Nephron progenitor cell (in vitro differentiated cells): ENCODE measurements at places on chromosomes 7 and 10.
A peak's percentile ranks its signal among the peaks of the same experiment; 100 is the strongest.

DNA sequence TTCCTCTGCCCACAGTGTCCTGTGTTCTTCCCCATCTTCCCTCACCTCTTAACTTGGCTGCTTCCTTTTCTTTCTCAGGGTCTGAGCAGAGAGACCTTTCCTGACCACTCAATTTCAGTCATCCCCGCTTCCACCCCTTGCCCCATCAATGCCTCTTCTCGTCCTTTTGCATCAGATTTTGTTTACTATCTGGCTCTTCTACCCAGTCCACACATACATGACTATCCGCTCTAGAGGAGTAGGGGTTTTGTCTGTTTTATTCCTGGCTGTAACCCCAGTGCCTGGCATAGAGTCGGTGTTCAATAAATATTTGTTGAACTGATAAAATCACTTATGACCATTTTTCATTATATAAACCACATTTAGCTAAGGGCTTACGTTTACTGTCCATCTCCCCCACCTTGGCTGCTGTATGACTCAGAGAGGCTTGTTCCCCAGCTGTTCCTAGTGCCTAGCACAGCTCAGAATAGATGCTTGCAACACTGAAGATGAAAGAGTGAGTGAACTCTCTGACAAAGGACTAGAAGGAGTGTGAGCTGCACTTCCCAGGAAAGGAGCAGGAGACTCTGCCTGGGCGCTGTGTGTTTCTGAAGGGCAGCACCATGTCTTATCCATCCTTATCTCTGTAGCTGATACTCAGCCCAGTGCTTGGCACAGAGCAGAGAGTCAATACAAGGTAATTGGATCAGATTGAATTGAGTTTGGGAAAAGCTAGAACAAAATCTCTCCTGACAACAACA lies 21.9 kb downstream of the ARID5B start:
- no peak for DNase-seq

- DNase-seq, result no peak
Measured at GRCh38 chr10:119677904-119678755, 26.9 kb downstream of the BAG3 start.

GRCh38 chr10:123634221-123634620 lies 31.9 kb upstream of the GPR26 start:
- no peak for DNase-seq

DNA sequence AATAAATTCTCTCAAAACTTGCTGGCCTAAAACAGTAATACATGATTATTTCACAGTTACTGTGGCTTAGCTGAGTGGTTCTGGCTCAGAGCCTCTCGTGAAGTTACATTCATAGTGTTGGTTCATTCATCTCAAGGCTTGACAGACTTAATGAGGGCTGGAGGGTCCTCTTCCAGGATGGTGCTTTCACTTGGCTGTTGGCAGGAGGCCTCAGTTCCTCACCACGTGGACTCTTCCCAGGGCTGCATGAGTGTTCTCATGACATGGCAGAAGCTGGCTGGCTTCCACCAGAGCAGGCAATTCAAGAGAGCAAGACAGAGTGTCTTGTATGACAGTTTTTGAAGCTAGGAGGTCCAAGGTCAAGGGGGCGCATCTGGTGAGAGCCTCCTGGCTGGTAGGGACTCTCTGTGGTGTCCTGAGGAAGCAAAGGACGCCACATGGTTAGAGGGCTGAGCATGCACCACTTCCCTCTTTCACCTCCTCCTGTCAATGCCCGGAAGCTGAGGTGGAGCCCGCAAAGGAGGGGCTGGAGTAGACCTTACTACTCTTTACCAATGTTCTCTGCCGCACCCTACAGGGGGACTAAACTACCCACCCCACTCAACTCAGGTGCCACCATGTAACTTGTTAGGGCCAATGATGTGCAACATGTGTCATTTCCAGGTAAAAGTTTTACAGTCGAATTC lies 58.2 kb upstream of the YAE1 start:
- DNase-seq, result no peak

DNA sequence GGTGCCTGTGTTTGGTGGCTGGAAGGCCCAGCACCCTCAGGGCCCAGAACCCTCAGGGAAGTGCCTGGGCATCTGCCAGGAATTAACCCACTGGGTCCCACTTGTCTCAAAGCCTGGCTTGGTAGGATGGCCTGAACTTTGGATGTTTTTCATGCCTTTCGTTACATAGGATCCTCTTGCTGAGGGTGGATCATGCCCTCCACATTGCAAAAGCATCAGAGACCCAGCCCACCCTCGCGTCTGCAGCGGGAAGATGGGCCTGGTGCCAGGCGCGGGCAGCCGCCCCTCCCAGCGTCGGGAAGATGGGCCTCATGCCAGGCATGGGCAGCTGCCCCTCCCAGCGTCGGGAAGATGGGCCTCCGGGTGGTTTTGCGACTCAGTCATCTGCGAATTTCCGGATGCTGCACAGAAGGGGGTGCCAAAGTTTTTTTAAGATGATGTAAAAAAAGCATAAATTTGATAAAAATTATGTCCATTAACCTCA lies 51.9 kb upstream of the PRKAR1B start:
- DNase-seq, result no peak

DNA sequence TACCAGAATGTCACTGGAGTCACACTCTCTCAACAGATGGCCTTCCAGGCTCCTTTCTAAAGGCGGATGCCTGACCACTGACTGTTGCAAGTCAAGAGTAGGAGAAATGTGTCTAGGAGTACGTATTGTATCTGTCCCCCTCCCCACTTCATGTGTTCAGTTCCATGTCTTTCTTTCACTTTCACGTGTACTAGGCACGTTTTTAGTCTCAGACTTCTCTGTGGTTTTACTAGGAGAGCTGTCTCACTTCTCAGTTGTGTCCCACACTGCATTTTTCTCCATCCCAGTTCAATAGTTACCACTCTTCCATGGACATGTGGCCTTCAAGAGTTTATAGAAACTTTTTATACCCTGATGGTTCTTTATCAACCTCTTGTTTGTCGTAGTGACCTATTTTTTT lies 893.0 kb downstream of the NRG3 start:
- DNase-seq, result no peak

GRCh38 chr10:93006435-93007039 lies 54.1 kb upstream of the CYP26C1 start:
- DNase-seq, result peak; percentile 4
